NCI-H2171 (cell line): ENCODE measurements at places on chromosomes 7 and 10.

DNA sequence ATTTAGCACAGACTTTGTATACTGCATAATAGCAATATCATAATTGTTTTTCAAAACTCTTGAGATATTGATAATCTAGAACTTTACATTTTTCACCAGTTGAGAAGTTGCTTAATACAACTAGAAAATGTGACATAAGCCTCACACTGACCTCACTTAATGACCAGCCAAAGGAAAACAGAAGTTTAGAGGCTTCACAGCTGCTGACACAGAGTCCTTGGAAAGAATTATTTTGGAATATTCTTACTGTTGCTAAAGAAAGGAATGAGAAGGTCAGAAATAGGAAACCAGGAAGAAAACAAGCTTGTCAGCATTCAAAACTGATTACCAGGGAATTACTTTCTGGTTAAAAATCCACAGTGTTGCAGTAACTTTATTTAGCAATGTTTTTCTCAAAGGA, 35.5 kb upstream of the WASL start:
- no peak for DNase-seq

- DNase-seq, result no peak
These were observed 217.0 kb upstream of the CTBP2 start for GRCh38 chr10:125377368-125377767.

GRCh38 chr7:139132887-139133286, 23.4 kb upstream of the ZC3HAV1 start:
- no peak for DNase-seq

GRCh38 chr7:122884186-122884585, 2.1 kb downstream of the CADPS2 start:
- no peak for DNase-seq

DNA sequence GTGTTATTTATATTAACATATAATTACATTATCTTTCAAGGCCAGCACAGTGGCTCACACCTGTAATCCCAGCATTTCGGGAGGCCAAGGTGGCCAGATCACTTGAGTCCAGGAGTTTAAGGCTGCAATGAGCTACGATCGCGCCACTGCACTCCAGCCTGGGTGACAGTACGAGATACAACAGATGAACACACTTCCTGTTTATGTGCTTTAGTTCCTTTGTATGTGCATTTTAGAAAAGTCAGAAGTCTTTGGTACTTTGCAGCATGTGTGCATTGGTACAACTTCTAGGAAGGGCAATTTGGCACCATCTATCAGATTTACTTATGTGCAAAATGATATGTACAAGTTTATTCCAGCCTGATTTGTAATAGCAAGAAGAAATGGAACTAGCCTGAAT, 13.3 kb downstream of the SLC35G1 start:
- DNase-seq, result no peak

DNA sequence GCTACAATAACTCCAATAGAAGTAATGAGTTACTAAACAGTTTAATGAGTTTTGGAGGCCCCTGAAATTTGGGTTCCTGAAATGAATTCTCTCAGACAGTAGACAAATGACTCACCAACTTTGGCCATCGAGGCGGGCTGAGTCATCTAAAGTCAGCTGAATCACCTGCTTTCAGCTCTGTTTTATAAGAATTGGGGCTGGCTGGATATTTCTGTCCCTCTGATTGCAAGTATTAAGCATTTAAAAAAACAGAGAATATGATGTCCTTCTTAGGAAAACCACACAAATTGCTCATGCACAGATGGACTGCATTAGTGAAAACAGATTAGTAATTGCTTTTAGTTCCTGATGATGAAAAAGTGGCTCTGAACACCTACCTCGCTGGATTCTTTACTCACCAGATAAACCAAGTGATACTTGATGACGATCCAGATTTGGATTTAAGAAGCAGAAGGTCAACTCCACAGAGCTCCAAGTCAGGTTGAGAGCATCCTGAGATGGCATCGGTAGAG, 59.1 kb downstream of the ZNF365 start:
- DNase-seq, result no peak

DNA sequence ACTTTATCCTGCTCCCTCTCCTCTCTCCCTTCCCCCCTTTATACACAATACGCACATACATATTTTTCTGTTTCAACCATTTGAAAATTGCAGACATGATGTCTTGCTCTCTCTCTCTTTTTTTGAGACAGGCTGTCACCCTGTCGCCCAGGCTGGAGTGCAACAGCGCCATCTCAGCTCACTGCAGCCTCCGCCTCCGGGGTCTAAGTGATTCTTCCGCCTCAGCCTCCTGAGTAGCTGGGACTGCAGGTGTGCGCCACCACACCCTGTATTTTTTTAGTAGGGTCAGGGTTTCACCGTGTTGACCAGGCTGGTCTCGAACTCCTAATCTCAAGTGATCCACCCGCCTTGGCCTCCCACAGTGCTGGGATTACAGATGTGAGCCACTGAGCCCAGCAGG, 38.5 kb downstream of the KLHDC10 start:
- no peak for DNase-seq

DNA sequence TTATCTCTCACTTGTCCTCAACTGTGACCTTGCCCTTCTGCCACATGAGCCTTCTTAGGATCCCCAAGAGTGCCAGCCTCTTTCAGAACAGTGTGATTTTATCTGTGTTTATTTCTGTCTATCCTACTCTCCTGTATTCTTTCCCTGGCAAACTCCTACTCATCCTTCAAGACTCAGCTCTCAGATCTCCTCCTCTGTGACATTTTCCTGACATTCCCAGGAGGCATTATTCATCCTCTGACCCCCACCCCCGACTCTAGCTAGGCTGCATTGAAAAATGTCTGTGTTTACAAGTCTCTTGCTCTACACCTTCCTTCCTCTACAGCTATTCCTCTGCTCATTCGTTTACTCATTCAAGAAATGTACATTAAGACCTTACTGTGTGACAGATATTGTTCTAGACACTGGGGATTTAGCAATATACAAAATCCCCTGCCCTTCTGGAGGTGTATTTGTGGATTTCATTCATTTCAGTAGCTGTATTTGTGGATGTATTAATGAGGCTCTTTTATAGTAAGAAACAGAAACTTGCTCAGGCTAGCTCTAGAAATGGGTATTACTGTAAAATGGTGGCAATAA, 61.4 kb upstream of the COMTD1 start:
- DNase-seq, result no peak

DNA sequence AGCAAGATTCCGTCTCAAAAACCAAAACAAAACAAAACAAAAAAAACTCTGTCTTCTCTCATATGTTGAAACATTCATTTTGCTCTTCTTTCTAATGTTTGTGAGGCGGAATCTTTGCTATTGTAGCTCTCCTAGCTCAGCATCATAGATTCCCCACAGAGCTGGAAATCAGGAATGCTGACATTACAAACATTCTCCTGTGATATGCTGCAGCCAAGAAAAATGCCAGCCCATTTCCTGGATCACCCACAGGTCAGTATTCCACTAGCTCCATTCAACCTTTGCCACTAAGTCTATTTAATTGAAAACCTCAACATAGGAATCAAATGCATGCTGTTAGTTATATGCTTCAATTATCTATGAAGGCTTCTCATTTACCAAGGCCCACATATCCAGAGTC, 186.3 kb downstream of the IPMK start:
- no peak for DNase-seq

- DNase-seq, result no peak
These were observed 21.1 kb upstream of the LANCL2 start for GRCh38 chr7:55343860-55344606.

- no peak for DNase-seq
These were observed 31.3 kb upstream of the SMC3 start for GRCh38 chr10:110535958-110536891.
